ENCODE measurements at places on chromosomes 7 and 10. TPM values are rescaled to one million over a fixed set of nuclear protein-coding genes. Genes with fewer than 3 reads are reported as not detected.
A peak's percentile ranks its signal among the peaks of the same experiment; 100 is the strongest.

DNA sequence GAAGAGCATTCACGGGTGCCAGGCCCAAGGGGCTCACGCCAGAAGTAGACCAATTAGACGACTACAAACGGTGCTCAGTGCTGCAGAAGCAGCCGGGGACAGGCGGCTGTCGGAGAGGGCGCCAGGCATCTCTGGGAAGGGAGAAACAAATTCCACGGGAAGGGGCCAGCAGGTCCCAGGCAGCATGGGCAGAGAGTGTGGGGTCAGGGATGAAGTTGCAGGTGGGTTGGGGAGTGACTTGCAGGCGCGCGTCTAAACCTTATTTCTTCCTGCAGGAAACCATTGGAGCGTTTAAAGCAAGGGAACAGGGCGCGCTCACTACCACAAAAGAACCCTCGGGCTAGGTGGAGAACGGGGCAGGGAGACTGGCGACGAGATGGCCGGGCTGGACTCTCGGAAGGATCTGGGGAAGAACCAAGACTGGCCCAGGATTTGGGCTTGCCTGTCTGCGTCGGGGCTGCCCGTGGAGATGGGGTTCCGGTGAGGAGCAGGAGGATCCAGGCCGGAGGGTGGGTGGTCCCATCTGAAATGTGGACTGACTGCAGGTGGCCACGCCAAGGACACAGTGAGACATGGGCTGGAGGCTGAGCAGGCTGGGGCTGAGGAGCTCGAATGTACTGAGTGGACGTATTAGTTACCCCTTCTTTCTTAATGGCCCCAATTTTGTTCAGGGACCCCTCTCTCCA is 116.3 kb upstream of the DIP2C start:
- DNase-seq, result no peak

DNA sequence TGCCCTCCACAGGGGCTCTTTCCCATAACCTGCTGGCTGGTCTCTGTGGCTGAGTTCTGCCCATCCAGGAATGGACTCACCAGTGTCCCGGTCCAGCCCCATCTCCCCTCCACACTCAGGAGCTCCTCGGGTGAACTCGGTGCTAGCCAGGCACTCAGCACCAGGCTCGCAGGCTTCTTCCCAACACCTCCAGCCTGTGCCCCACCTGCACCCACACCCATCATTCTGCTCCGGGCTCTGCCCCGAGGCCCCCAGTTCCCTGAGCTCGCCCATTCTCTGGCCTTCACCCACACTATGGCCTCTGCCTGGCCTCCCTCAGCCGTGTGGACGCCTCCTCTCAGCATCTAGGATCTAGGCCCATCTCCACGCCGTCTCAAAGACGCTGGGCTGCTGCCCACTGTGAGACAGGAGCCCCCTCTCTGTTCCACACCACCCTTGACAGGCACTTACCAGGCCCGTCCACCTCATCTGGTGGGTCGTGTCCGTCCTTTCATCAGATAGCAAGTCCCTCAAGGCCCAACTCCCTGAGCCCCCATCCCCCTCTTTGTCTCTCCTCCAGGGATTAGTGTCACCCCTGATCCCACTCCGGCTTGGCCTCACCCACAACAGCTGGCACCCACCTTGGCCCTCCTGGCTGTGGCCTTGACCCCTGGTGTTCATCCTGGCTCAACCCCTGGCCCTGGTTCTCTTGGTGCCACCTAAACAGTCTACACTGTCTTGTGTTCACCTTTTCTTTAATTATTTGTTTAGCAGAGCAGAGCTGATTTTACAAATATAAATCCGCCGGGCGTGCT is 76.0 kb upstream of the FAM20C start:
- no peak for DNase-seq

ATOH7 gene
- not detected for polyA plus RNA-seq

DNA sequence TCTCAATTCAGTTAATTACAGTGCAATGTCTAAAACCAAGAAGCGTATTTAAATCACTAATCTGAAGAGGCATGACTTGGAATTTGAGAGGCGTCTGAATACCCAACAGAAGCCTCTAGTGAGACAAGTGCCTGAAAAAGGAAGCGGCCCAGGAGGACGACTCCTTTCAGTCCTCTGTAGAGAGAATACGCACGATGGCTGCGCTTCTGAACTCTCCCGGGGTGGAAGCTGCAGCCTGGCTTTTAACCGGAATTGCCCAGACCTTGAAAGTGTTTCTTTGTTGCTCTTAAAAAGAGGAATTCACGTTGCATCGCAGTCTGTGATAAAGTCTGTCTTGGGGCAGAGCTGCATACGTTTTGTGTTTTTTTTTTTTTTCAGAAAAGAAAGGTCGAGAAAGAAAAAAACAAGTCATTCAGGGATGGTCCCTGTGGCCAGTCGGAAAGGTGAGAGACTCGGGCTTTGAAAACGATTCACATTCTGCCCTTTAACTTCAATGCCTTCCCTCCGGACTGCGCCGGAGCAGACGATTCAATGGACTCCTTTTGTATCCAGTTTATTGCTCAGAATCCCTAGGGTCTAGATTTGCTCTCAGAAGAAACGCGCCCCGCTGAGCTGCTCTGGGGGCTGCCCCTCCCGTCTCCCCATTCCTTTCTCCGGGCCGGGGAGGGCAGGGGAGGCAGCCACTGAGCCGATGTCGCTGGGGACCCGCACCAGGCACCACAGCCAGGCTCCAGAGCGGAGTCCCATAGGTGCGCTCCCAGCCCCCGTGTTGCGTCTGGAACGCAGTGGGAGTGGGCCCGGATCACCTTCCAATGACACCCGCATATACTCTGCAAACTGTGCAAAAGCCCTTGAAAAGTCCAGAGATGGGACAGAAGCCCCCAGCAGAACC is 994 bp upstream of the PTF1A start:
- DNase-seq, result no peak

DNA sequence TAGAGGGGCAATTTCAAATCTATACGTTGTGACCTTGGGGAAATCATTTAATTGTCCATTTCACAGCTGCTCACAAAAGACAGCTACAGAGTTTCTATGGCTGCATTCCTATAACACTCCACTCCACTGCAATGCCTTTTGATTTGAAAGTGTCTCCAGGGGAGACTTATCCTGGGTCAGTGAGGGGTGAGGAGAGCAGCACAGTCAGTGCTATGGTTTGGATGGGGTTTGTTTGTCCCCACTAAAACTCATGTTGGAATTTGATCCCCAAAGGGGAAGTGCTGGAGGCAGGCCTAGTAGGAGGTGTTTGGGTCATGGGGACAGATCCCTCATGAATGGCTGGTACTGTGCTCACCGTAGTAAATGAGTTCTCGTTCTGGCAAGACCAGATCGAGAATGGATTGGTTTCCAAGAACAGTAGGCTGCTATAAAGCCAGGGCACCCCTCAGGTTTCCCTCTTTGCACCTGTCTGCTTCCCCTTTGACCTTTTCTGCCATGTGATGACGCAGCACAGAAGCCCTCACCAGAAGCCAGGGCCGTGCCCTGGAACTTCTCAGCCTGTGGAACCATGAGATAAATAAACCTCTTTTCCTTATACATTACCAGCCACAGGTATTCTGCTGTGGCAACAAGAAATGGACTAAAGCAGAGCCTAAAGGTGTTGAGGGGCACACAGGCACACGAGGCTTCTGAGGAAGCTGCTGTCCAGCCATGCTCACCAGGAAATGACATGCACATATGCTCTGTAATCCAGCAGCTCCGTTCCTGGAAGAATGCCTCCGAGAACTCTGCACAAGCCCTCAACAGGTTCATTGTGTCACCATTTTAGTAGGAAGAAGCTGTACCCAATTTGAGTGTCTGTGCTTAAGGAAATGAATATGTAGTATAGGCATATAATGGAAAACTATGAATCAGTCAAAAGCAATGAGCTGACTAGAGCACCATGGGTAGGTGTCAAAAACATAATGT is 5.0 kb upstream of the PAPOLB start:
- DNase-seq, result no peak

TBC1D12 gene
- polyA plus RNA-seq, result 1.8 TPM

- DNase-seq, result no peak
Observed at GRCh38 chr7:2635810-2636701, 4.3 kb downstream of the TTYH3 start.

DNA sequence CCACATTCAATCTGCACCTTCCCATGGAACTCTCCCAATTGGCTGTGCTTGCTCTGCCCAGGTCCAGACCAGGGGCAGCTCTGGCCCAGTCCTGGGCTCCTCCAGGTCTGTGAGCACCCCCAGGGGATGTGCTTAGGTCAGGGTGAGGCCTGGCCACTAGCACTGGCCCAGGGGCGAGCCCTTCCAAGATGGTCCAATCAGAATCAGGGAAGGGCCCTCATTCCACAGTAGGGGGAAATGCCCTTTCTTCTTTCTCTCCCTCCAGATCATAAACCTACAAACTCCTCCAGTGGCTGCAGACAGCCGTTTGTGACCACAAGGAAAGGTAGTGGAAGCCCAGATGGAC is 157.0 kb downstream of the PRKAG2 start:
- no peak for DNase-seq

- peak; percentile 76 for DNase-seq
Observed at GRCh38 chr10:123132576-123133477, 2.9 kb upstream of the HMX3 start.

GRCh38 chr7:158587162-158588084 is at the start of gene PTPRN2:
TSS of gene PTPRN2 (minus strand) at chr7:158587823.
- peak; percentile 42 for DNase-seq

- DNase-seq, result peak; percentile 92
Observed at GRCh38 chr7:142583446-142583845, 165.8 kb upstream of the PRSS1 start.

- DNase-seq, result peak; percentile 60
Observed at GRCh38 chr7:64618785-64619456, 47.0 kb upstream of the ZNF107 start.

DNA sequence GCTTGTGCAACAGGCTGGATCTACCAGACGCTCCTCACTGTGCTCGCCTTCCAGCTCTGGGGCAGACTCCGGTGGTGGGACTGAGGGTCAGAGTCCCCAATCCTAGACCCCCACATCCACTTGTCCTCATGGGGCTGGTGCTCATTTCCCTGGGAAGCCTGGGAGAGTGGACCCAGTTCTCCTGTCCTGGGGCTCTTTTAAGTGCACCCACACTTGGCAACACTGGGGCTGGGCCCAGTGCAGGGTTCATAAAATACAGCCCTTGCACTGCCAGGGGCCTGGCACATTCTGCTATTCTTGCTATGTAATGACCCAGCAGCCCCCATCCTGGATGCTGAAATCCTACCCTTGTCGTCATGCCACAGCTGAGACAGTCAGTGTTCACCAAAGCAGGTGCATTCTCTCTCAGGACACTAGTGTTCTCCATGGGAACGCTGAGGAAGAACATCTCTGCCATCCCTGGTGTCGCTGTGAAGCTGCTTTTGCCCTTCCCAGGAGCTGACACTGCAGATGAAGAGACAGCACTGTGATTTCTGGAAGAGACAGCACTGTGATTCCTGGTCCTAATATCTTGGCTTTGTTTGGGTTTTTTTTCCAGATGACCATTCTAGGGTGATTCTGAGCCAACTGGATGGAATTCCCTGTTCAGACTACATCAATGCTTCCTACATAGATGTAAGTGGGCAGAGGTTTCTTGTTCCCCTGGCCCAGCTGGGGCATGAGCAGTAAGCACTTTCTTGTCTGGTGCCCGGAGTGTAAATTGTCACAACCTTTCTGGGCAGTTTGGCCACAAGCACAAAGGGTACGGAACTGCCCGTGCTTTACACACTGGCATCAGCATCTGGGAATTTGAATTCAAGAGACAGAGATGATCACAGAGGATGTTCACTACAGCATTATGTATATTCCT is 65.6 kb downstream of the MKI67 start:
- no peak for DNase-seq

GRCh38 chr7:100983451-100984187 is 14.3 kb downstream of the MUC12 start:
- peak; percentile 31 for DNase-seq

- DNase-seq, result no peak
Observed at GRCh38 chr7:64544010-64544409, 18.9 kb downstream of the ZNF680 start.

- DNase-seq, result no peak
Observed at GRCh38 chr7:132653366-132653930, 77.2 kb upstream of the PLXNA4 start.

DNAH11 gene
- polyA plus RNA-seq, result not detected

GPR15LG gene
- polyA plus RNA-seq, result not detected

ZDHHC6 gene
- 21.6 TPM for polyA plus RNA-seq

GRCh38 chr7:120273476-120273975 is 551 bp downstream of the KCND2 start:
- no peak for DNase-seq

GRCh38 chr7:153381275-153382040 is 621.9 kb downstream of the ACTR3B start:
- no peak for DNase-seq

DNA sequence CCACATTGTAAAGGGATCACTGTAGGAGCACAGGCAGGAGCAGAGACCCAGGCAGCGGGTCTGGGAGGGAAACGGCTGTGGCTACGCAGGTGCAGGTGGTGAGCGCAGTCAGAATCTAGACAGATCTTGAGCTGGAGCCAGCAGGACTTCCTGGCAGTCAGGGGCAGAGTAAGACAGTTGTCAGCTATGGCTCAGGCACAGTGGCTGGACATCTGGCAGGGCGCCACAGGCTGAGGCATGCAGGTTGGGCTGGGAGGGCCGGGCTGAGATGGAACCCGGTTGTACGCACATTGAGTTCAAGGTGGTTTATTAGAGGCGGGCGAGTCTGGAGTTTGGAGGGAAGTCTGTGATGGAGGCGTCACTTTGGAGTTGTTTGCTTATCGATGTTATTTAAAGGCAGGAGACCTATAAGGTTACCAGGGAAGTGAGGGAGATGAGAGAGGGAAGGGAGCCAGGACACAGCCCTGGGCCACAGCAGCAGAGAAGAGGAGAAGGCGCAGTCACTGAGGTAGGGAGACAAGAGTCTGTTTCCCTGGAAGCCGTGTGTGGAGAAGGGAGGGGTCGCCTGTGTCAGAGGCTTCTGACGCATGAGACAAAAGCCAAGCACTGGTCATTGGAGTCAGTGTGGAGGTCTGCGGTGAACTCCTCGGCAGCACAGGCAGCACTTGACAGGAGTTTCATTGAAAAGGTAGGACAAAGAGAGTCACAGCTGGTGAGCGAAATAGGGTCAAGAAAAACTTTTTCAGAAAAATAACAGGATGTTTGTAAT is 73.8 kb downstream of the LANCL2 start:
- peak; percentile 37 for DNase-seq

DNA sequence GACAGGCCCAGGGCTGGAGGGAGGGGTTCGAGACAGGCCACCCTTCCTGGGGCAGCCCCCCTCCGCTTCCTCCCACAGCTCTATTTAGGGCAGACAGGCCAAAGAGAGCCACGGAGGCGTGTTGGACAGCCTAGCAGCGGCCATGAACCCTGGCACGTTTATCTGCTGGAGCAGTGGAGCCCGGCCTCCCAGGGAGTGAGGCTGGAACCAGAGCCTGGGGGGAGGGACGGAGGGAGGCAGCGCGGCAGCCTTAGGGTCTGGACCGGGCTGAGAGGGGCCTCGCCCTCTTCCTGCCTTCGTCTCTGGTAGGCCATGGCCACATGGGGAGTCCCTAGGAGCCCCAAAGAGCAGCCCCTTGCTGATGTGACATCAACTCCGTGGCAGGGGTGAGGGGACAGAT is 17.1 kb downstream of the UNCX start:
- no peak for DNase-seq

FANK1 gene
- 2.2 TPM for polyA plus RNA-seq

DNA sequence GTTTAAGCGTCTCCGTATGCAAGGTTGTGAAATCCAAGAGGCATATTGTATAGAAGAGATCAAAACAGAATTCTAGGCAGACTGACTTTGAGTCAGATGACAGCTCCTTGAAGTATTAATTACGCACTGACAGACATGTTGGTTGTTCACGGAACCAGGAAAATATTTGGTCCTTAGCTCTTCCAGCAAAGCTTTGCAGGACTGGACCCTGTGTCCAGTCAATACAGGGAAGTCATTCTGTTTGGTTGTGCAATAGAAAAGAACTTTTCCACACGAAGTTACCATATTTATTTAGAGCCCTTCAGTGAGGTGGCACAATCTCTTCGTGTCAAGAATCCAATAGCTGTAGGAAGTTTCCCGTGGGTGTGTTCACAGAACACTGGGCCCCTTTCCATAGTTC is 205.3 kb downstream of the ARHGAP21 start:
- DNase-seq, result no peak

Data from IMR-90 (cell line).